Fibroblast of skin of right quadriceps (primary cell): ENCODE measurements at places on chromosomes 4 and X.

- DNase-seq = no peak
Measured at GRCh38 chrX:8404471-8404870, 60.2 kb upstream of the VCX3B start.

- DNase-seq = no peak
Measured at GRCh38 chr4:150255610-150256224, 177.5 kb downstream of the DCLK2 start.

GRCh38 chr4:956531-957230 lies 16.7 kb downstream of the DGKQ start:
- DNase-seq = no peak

GRCh38 chrX:12997906-12998687 lies 23.2 kb downstream of the TMSB4X start:
- DNase-seq = no peak

DNA sequence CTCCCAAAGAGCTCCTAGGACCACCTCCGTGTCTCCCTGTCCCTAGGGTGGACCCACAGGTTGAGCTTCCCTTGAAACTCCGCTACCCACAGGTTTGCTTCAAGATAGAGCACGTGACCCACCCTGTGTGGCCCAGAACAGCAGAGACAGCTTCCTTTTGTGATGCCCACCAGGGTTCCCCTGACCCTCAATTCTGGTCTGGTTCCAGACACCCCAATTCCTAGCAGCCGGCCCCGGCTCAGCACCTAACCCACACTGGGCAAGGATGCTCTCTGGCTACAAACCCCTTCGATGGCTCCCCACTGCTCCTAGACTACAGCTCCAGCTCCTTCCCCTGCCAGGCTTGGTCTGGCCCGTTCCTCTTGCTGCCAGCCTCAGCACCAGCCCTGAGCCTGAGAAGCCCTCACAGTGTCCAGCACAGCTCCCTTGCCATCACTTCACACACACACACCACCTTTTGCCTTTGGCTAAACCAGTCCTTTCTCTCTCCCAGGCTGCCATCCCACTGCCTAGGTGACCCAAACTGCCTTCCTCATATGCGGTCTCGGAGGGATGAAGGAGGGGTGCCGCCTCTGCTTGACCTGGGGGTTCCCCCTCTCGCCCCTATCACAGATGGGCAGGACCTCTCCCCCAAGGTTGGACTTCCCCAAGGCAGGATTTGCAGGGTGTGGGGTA lies 6.2 kb downstream of the PNCK start:
- no peak for DNase-seq

- DNase-seq = no peak
Measured at GRCh38 chrX:10106806-10107205, 50.0 kb upstream of the CLCN4 start.

DNA sequence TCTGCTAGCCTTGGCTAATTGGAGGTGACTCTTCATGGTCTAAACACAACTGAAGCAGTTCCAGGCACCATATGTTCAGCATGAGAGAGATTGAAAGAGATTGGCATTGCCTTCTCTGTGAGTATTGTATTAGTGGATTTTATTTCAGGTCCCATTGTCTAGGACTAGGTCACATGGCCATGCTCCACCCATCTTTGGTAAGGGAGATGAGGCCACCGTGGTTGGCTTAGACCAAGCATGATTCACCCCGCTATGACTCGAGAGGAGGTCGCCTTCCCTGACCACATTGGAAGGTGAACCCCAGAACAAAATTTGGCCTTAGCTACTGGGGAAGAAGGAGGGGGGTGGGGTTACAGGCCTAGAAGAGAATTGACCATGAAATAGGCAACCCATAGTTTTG lies 109.9 kb upstream of the BCOR start:
- DNase-seq = peak; percentile 28

DNA sequence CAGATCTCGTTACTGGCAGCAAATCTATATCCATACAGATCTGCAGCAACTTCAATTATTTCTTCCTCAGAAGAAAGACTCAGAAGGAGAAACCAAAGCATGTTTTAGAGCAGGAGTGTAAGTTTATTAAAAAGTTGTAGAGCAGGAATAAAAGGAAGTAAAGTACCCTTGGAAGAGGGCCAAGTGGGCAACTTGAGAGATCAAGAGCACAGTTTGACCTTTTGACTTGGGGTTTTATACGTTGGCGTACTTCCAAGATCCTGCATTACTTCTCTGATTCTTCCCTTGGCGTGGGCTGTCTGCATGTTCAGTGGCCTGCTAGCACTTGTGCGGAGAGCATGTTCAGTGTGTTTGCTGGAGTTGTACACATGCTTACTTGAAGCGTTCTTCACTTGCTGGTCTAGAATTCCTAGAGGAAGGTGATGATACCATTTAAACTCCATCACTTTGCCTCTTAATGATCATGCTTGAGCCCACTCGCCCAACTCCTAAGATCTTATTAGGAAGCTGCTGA lies 1114.7 kb upstream of the PABPC4L start:
- no peak for DNase-seq

GRCh38 chr4:172793565-172794306 lies 374.9 kb upstream of the GALNT7 start:
- DNase-seq = no peak

DNA sequence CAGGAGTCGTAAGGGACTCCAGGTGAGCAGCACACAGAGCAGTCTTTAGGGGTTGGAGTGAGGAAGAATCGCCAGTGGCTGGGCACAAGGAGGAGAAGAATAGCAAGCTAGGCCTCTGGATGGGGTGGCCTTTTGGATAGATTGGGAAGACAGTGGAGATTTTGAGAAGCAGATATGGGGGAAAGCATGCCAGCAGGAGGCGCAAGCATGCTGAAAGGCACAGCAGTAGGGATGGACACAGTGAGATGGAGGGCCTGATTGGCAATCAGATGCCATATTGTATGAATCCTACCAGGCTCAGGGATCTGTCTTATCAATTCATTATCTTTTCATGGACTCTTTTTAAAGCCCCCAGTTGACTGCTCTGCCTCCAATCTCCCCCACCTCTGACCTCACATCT lies 60.4 kb upstream of the MAGEA4 start:
- DNase-seq = no peak

- peak; percentile 76 for DNase-seq
Measured at GRCh38 chr4:74632634-74633033, 161.7 kb downstream of the BTC start.

DNA sequence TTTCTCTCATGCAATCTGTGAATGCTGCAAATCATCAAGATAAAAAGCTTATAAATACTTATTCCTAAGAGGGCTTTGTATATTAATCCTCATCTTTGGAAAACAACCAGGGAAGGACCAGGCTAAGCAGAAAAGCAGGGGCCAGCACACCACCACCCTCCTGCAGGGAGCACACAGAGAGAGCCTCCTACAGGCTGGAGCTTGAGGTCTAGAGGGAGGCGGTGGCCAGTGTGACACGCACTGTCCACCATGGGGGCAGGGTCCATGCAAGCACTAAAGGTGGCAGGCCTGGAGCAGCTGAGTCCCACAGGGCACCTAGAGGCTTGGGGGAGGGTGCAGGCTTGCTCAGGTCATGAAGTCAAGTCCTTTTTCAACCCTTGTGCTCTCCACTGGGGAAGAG lies 236.9 kb downstream of the TACR3 start:
- DNase-seq = no peak

- no peak for DNase-seq
Measured at GRCh38 chr4:11298451-11298850, 130.2 kb downstream of the HS3ST1 start.

- DNase-seq = no peak
Measured at GRCh38 chrX:150196285-150196684, 166.8 kb upstream of the MAMLD1 start.
